ENCODE measurements at places on chromosomes 11 and 22.

DNA sequence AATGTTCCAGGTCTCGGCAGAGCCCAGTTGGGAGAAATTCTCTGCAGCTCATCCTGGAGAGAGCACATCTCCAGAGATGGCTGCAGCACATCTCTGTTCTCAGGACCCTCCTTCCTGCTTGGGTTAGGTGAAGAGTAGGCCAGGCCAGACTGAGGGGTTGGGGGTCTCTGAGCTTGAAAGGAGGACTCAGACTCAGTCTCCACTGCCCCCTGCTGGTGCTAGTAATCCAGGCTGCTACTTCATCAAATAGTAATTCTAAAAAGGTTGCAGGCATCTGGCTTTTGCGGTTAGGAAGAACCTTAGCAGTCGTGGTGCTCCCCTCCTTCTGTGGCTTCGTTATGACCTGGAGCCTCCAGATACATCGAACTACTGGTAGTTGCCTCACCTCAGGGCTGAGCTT, 9.7 kb downstream of the TUB start:
- no peak for DNase-seq

GRCh38 chr11:64620381-64620971, 29.5 kb downstream of the SLC22A12 start:
- DNase-seq, result no peak

DNA sequence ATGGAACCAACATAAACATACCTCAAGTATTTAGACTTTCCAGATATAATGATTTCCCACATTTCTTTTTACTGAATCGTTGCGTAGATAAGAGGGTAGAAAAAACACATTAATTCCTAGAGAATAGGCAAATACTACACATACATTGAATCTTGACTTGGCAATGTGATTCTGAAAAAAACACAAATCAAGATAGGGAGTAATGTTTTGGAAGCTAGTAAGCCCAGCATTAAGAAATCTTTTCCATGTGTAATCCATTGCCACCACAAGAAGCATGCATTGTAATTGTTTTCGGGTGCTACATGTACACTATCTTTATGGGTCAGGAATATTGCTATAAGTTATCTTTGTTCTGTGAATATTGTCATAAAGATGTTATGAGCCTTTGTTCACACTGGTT, 269.8 kb upstream of the PDGFD start:
- no peak for DNase-seq

DNA sequence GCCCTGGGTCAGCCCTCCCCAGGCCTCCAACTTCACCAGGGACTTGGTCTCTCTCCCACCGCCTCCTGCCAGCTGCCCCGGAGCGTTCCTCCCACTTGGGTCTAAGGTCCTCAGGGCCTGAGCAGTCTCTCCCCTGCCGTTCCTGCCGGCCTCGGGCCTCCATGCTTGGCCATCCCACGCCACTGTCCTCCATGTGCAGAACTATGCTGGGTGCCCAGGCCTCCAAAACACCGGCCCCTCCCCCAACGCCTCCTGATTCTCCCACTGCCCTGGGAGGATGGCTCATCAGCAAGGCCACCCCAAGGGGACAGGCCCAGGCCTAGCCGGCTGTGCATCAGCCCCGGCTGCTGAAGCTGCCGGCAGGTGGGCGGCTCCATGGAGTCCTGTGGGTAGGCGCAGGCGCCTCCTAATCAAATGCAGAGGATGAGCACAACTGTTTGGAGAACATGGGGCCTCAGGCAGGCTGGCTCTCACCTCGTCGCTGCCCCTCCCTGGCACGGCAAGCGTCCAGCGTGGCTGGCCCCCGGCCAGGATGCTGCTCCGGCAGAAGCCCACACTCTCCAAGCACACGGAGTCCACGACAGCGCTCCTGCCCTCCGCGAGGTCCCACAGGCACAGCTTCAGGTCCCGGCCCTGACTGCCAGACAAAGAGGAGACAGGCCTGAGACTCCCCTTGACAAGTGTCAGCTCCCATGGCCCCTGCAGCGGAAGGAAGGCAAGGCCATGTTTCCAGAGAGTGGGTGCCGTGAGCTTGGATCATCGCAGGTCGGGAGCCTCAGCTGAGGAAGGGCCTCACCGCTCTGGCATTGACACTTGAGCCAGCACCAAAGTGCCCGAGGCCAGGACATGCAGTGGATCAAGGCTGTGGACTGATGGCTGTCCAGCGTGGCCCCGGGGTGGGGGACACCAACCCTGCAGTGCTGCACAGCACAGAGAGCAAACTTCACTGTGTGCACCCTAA, 42.6 kb downstream of the GNB1L start:
- no peak for DNase-seq

DNA sequence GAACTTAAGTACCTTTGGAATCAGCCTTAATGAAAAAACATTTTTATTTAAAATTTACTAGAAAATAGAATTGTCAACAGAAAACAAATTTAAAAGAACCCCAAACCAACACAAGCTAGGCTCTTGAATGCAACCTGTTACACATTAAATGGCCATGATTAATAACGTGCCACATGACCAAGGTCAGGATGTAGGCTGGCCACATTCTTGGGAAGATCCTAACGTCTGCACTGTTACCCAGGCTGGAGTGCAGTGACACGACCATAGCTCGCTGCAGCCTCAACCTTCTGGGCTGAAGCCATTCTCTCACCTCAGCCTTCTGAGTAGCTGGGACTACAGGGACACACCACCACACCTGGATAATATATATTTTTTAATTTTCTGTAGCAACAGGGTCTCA, 126.4 kb upstream of the APOA1 start:
- DNase-seq, result no peak

DNA sequence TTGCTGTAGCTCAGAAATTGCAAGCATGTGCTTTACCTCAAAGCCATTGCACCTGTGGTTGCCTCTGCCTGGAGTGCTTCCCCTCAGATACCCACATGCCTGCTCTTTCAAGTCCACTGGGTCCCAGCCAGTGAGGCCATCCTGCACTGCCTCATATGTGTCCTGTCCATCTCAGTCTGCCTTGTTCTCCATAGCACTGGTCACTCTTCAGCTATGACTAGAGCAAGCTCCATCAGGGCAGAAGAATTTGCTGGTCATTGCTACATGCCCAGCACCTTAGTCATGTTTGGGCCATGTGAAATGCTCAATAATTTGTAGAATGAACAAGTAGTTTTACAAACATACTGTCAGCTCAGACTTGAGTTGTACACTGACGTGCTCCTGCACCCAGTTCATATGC, 64.4 kb upstream of the HORMAD2 start:
- no peak for DNase-seq

DNA sequence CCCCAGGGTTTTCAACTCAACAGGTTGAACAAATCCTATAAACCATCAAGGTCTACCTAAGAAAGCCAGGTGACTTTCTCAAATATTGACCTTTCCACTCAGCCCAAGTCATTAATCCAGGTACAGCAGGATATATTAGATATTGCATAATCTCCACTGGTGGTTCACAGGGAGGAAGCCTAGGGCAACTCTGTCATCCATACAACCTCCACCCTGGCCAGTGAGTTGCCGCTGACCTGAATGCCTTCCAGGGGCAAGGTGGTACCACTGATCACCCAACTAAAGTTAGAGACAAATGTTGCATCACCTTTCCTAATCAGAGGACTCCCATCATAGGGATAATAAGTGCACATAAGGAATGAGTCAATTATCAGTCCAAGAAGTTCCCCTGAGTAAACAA, 22.9 kb downstream of the GUCD1 start:
- no peak for DNase-seq

DNA sequence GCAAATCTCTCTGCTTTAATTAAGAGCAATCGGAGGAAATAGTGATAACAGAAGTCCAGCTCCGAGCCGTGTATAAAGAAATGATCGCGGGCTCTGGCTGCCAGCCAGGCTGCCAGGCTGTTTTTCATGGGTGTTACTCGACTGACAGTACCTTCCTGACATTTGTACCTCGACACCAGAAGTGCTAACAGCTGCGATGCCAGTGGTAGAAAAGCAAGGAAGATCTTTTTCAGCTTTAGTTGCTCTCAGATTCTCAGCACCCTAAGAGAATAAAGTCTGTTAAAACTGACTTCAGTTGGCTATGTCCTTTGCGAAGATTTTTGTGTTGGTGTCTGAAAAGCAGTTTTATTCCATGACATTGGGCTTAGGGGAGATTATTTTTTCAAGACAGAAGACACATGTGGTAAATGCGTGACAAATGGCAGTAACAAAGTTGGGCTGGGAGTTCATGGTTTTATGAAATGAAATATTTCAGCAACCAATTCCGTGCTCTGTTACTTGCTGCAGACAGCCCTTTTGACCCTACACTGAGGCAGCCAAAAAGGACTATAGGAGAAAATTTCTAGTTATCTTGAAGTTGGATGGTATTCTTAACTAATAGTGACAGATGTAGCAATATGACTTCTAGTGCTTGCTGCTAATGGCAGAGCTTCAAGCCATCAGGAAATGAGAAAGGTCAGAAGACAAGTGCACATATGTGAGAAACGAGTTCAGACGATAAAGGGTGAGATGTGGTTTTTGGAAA, 296.2 kb downstream of the CNTN5 start:
- DNase-seq, result no peak

DNA sequence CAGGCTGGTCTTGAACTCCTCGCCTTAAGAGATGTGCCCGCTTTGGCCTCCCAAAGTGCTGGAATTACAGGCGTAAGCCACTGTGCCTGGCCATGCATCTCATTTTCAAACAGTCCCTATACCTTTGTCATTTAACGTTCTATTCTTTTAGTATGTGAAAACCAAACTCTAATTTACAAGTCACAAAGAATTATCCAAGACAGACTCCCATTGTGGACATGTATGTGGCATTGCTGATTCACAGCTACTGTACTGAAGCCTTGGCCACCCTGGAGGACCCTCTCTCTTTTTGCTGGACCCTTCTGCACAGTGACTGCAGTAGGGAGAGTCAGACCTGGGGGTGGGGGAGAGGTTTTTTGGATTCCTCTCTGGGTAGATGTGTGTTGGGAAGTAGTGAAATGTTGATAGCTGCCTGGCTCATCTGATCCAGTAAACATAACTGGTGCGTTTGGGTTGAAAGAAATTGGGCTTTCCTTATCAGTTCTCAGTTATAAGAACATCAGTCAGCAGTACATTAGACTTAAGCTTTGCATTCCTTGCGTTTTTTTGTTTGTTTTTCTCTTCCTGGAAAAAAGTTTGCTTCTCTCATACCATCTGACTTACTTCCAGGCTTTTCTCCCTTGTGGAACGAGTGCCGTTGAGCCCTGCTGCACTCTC, 65.9 kb downstream of the MED15 start:
- DNase-seq, result no peak

GRCh38 chr11:117641008-117641915, 155.8 kb downstream of the DSCAML1 start:
- DNase-seq, result no peak

DNA sequence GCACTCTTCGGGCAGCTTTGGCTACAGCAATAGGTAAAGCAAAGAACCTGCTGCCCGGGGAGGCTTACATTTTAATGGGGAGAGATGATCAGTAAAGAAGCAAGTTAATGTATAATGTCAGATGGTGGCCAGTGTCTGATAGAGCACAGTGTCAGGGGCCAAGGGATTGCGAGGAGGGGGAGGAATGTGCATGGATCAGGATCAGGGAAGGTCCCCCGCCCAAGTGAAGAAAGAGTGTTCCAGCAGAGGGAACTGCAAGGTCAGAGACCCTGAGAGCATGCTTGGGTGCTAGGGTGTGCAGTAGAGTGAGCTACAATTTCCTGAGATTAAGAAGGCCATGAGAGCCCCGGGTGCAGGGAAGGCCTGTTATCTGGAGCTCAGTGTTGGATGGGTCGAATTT, 39.7 kb downstream of the TIMP3 start:
- DNase-seq, result no peak

DNA sequence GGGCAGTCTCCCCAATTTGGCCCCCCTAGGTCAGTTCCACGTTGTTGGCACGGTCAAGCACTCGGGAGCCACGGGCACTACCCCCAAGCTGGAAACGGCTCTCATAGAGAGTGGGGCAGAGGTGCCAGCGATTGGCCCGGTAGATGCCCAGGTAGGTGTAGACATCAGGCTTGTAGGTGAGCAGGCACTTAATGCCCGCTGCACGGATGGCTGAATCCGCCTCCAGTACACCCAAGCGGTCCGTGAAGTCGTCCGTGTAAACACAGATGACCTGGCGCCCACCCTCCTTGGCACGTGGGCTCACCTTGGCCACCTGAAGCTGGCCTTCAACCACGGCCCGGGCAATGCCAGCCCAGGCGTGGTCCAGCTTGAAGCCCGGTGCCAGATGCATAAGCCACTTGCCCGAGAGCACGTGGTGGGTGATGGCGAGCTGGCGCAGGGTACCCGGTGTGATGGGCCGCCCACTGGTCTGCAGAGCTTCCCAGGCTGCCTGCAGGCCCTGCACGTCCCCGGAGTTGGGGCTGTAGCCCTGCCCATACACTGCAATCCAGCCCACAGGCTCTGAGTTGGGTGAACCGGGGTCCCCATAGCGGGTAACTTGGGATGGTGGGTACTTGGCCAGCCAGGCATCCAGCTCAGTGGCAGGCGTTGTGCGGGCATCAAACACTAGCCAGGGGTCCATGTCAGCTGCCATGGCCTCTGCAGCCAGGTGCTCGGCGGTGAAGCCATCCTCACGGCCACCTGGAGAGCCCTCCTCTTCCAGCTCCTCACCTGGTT, 1.2 kb downstream of the C11orf68 start:
- no peak for DNase-seq

DNA sequence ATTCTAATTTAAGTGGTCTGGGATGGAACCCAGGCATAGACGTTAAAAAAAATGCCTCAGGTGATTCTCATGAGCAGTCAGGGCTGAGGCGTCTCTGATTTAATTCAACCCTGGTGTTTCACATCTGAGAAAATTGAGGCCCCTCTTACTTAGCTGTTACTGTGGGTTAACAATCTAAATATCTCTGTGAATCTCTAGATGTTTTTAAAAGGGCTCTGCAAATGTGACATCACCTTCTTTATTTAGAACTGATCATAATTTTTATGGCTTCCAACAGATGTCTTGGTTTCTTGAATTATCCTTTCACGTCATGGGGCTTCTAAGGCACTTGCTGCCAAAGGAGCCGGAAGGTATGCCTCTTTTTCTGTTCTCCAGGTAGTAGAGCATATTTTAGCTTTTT, 76.1 kb upstream of the LIN7C start:
- DNase-seq, result no peak

DNA sequence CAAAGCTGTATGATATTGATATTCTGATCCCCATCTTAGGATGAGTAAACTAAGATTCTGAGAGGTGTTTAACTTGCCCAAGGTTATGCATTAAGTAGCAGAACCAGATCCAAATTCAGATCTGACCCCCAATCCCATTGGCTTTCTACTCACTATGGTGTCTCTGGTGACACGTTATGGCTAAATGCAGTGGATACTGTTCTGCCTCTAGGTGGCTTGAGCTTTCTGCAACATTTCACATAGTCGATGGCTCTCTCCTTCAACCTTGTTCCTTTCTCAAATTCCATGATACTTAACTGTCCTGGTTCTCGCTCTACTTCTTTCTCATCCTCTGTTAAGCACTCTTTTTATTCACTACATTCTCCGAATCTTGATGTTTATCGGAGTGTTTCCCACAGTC, 9.4 kb downstream of the C11orf97 start:
- DNase-seq, result no peak

GRCh38 chr11:19646308-19646707, 66.3 kb upstream of the NAV2 start:
- DNase-seq, result no peak

- no peak for DNase-seq
Measured at GRCh38 chr11:73597336-73597955, 466 bp downstream of the FAM168A start.
